ENCODE measurements at places on chromosomes 1 and 21. TPM values are rescaled to one million over a fixed set of nuclear protein-coding genes. Genes with fewer than 3 reads are reported as not detected.

- DNase-seq = no peak
- H3K27me3 ChIP-seq = no peaks in the 10 kb centered on the region
- H3K4me3 ChIP-seq = no peak overlapping the region
- H3K36me3 ChIP-seq = no peaks in the 10 kb centered on the region
- no peak overlapping the region for H3K27ac ChIP-seq
- no peaks in the 10 kb centered on the region for H3K4me1 ChIP-seq
These were observed 1382.9 kb downstream of the MRPL39 start for GRCh38 chr21:24224422-24224821.

DNA sequence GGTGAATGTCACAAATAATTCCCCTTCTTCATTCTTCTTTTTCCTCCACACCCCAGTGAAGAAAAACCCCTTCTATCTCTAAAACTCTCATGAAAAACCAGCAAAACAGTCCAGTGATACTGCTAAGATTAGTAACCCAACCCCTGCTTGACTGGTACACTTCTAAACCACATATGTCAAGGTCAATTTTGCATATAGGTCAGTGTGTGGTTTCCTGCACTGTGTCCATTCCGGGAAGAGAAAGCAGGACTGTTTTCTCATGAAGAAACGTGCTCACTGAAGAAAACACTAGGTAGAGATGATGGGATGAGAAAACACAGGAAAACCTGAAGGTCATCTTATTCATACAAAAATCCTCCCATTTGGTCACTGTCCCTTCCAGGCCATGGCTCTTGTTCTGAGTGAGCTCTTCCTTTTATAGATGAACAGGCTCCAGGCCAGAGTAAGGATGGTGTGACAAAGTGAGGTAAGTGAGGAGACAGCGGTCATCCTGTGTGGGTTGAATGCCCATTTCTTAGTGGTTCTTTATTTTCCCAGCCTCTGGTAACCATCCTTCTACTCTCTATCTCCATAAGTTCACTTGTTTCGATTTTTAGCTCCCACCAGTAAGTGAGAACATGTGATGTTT lies 122.7 kb downstream of the FASLG start:
- no peak overlapping the region for H3K27ac ChIP-seq
- no peaks in the 10 kb centered on the region for H3K27me3 ChIP-seq
- H3K4me1 ChIP-seq = no peaks in the 10 kb centered on the region
- no peaks in the 10 kb centered on the region for H3K36me3 ChIP-seq

GRCh38 chr1:9308236-9308785 lies 15.6 kb downstream of the SPSB1 start:
- H3K27me3 ChIP-seq = no peaks in the 10 kb centered on the region
- H3K4me3 ChIP-seq = no peak overlapping the region
- peaks cover 2% of the 10 kb centered on the region for H3K36me3 ChIP-seq
- H3K27ac ChIP-seq = no peak overlapping the region
- DNase-seq = no peak
- H3K4me1 ChIP-seq = peaks cover 7% of the 10 kb centered on the region

GRCh38 chr1:178183796-178184195 lies 89.9 kb downstream of the RASAL2 start:
- no peaks in the 10 kb centered on the region for H3K27me3 ChIP-seq
- H3K4me3 ChIP-seq = no peak overlapping the region
- H3K36me3 ChIP-seq = no peaks in the 10 kb centered on the region
- H3K27ac ChIP-seq = no peak overlapping the region
- no peak for DNase-seq

- H3K36me3 ChIP-seq = peaks cover 45% of the 10 kb centered on the region
- no peaks in the 10 kb centered on the region for H3K27me3 ChIP-seq
- no peak overlapping the region for H3K4me3 ChIP-seq
- H3K4me1 ChIP-seq = no peaks in the 10 kb centered on the region
- H3K27ac ChIP-seq = no peak overlapping the region
These were observed 23.5 kb downstream of the TOR3A start for GRCh38 chr1:179105393-179105792.

DNA sequence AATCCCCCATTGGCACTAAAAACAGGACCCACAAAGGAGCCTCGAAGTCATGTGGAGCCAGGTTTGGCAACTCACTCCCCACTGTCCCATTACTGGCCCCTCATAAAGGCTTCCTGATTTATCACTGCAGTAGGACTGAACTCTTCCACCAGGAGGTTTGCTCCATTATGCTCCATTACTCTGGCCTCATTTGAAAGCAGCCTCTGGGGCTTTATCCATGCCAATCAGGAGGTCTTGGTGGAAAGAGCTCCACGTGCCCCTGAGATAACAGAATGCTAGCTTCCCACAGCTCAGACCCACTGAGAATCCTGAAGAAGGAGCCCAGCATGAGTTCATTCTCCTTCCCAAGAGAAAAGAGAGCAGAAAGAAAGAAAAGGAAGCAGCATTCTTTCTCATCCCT lies 76.4 kb downstream of the HIVEP3 start:
- no peaks in the 10 kb centered on the region for H3K27me3 ChIP-seq
- H3K4me1 ChIP-seq = peaks cover 40% of the 10 kb centered on the region
- DNase-seq = no peak
- H3K36me3 ChIP-seq = no peaks in the 10 kb centered on the region
- H3K27ac ChIP-seq = no peak overlapping the region

- H3K27me3 ChIP-seq = no peaks in the 10 kb centered on the region
- H3K36me3 ChIP-seq = no peaks in the 10 kb centered on the region
- H3K4me1 ChIP-seq = peaks cover 8% of the 10 kb centered on the region
- no peak overlapping the region for H3K4me3 ChIP-seq
These were observed 28.8 kb upstream of the SLC26A9 start for GRCh38 chr1:205972081-205972480.

GRCh38 chr21:24276204-24276603 lies 1331.1 kb downstream of the MRPL39 start:
- no peaks in the 10 kb centered on the region for H3K27me3 ChIP-seq
- DNase-seq = no peak
- no peak overlapping the region for H3K27ac ChIP-seq
- no peaks in the 10 kb centered on the region for H3K36me3 ChIP-seq
- H3K4me1 ChIP-seq = no peaks in the 10 kb centered on the region

- H3K4me3 ChIP-seq = no peak overlapping the region
- no peaks in the 10 kb centered on the region for H3K27me3 ChIP-seq
- no peaks in the 10 kb centered on the region for H3K36me3 ChIP-seq
- H3K4me1 ChIP-seq = no peaks in the 10 kb centered on the region
- DNase-seq = no peak
These were observed 47.4 kb upstream of the ACTRT2 start for GRCh38 chr1:2973601-2974593.

DNA sequence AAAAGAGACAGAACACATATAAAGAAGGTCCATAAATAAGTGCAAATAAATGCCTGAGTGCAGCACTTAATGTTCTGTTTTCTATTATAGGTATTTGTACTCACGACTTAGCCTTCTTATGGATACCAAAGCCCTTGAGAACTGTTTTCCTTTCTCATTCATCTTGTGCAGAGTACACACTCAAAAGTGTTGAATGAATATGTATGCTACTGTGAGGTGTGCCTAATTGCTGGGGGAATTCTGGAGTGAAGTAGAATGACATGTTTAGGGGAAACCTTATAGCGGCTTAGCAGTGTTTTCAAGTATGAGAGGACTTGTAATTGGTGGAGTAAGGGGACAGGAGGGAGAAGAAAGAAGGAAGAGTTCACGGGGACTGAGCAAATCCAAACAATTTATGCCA lies 157.6 kb downstream of the CACNA1E start:
- DNase-seq = no peak
- no peaks in the 10 kb centered on the region for H3K36me3 ChIP-seq
- no peaks in the 10 kb centered on the region for H3K27me3 ChIP-seq
- H3K27ac ChIP-seq = no peak overlapping the region
- no peaks in the 10 kb centered on the region for H3K4me1 ChIP-seq
- no peak overlapping the region for H3K4me3 ChIP-seq

- no peaks in the 10 kb centered on the region for H3K36me3 ChIP-seq
- H3K4me1 ChIP-seq = no peaks in the 10 kb centered on the region
- H3K27me3 ChIP-seq = peaks cover 24% of the 10 kb centered on the region
- DNase-seq = no peak
These were observed 22.0 kb downstream of the SHCBP1L start for GRCh38 chr1:182930985-182931384.

GRCh38 chr21:26881504-26882228 lies 36.5 kb upstream of the ADAMTS1 start:
- H3K27me3 ChIP-seq = no peaks in the 10 kb centered on the region
- DNase-seq = peak; percentile 39
- no peak overlapping the region for H3K4me3 ChIP-seq
- H3K36me3 ChIP-seq = no peaks in the 10 kb centered on the region
- no peak overlapping the region for H3K27ac ChIP-seq

- DNase-seq = peak; percentile 52
- H3K27ac ChIP-seq = no peak overlapping the region
- no peak overlapping the region for H3K4me3 ChIP-seq
- peaks cover 8% of the 10 kb centered on the region for H3K36me3 ChIP-seq
- H3K27me3 ChIP-seq = no peaks in the 10 kb centered on the region
These were observed 8.8 kb downstream of the RAB25 start for GRCh38 chr1:156069490-156070455.

Gene CDK18
- total RNA-seq = 0.32 TPM

Gene C8B
- total RNA-seq = not detected

Gene PTPN14
- 93.0 TPM for total RNA-seq

Gene OLFML2B
- 0.51 TPM for total RNA-seq

Gene CR1
- total RNA-seq = not detected

Gene S100A8
- total RNA-seq = not detected

Gene MDM4
- total RNA-seq = 67.0 TPM

All from endothelial cell of umbilical vein (primary cell).